Effector memory CD4-positive, alpha-beta T cell (primary cell): ENCODE measurements at places on chromosomes 3 and 15.

- no peak for DNase-seq
Observed at GRCh38 chr3:141656771-141657170, 81.3 kb upstream of the RNF7 start.

DNA sequence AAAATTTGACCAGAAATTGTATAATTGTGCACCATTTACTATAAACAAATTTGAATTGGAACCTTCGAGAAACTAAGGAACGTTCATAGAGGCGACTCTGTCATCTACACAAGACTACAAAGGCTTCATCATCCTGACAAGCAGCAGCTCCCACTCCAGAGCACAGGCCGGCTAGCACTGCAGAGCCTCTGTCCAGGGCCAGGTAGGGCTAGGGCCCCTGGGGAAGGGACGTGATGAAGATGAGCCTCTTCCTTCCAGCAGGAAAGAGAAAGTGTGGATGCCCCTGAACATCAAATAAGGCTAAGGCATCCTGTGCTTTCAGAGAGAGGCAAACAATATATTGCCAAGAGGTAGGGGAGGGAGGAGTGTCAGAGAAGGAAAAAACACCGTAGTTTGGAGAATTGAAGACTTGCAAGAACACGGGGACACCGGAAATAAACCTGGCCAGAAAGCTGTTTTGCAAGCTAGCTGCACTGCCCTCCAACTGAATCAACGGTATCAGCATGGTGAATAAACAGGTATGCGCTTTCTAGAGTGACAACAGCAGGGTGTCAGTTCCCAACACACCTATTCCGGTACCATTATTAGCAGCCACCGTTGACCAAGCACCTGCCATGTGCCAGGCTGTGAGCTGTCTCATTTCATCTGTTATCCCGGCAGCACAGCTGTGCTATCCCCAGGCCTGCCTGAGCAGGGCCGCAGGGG, 12.4 kb downstream of the XXYLT1 start:
- DNase-seq, result no peak

DNA sequence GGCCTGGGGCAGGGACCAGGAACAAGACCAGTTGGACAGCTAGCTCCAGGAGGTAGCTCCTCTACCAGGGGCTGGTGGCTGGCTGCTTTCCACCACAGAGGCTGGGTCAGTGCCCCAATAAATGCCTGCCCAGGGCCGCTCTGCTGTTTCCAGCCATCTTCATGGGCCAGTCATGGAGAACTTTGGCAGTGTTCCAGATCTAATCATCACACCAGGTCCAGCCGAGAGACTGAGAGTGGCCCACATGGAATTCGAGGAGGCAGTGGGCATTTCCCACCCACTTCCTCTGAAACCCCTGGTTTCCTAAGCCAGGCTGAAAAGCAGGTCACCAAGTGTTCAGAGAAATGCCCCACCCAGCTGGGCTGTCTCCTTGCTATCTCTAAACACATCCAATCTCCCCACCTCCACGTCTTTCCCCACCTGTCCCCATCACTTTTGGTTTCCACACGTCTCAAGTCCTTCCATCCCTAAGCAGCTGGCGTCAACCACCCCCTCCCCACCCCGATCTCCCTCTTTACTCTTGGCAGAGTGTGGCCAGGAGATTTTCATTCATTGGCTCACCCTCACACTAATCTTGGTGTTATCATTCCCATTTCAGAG, 190.0 kb upstream of the LINGO1 start:
- DNase-seq, result no peak

GRCh38 chr3:2623436-2623835, 486.7 kb downstream of the IL5RA start:
- DNase-seq, result no peak
